ENCODE measurements at places on chromosomes 4 and X.

GRCh38 chrX:12844319-12844718 is 22.6 kb upstream of the TLR7 start:
- no peak for DNase-seq

DNA sequence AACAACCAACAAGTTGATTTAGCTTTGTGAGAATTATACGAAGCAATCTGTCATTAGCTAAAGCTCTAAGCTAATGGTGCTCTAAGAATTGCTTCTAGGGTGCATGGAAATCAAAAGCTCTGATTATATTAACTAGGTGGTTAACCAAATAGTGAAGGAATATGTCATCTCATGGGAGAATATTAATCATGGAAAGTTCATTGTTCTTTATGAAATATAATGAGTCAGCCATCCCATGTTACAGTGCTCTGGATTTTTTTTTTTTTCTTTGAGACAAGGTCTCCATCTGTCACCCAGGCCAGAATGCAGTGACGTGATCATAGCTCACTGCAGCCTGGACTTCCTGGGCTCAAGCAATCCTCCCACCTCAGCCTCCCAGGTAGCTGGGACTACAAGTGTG is 10.5 kb downstream of the DCAF8L2 start:
- no peak for DNase-seq

DNA sequence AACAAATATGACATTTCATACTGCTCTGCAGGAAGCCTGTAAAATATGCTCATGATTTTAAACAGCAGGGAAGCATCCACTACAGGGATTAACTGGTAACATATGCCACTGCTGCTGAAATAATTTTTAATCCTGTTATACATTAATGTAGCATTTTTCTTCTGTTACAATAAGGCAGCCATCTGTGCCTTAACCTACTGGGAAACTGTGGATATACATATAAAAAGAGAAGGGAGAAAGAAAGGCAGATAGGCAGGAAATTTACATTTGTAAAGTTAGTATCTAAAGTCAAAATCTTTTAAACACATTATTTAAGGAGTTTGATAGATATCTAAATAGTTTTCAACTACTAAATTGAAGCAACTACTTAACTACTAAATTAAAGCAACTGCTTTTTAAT is 514.6 kb upstream of the KLHL4 start:
- no peak for DNase-seq

DNA sequence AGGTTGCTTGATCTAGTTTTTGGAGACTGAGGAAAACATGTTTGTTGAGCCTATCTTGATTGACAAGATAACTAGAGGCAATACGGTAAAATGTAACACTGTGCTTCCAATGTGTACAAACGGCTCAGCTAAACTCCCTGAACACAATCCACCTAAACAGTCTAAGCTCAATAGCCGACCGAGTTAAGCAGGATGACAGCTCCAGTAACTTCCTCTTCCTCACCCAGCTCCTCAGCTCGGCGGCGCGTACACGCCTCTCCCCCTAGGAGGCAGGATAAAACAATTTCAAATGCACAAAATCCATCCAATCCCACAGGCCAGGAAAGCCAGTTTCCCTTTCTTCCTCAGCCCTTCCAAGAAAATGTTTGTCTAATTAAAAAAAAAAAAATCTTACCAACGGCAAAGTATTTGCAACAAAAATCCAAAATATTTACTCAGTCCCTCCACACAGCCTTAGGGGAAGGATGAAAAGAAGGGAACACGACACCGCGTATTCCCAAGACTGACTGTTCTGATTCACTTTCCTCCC is 1.0 kb downstream of the CNOT6L start:
- no peak for DNase-seq
